Left lung (tissue), 14 donors: ENCODE measurements at places on chromosomes 3 and 15.

DNA sequence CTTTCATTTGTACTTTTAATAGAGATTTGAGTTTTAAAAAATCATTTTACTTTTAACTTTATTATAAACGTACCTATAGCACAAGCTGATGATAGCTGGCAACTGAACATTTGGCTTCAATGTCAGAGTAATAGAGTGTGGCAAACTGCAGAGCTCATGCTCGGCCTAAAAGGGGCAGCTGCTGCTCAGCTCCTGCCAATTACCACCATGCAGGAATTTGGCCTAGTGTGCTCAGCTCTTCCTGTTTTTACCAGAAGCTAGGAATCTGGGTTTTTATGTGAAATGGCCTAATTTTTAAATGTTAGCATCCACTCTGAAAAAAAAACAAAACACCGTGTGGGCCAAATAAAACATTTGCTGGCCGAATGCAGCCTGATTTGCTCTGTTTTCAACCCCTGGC is 1.8 kb downstream of the IFT122 start:
- H3K4me3 ChIP-seq = no peak overlapping the region
- peaks cover 76% of the 10 kb centered on the region for H3K4me1 ChIP-seq
- H3K27ac ChIP-seq = peak overlapping the region; percentile 93
- no peak for DNase-seq

- H3K4me3 ChIP-seq = no peak overlapping the region
- no peaks in the 10 kb centered on the region for H3K36me3 ChIP-seq
- DNase-seq = no peak
- H3K4me1 ChIP-seq = no peaks in the 10 kb centered on the region
- H3K27me3 ChIP-seq = no peaks in the 10 kb centered on the region
Measured at GRCh38 chr3:50491023-50491422, 12.4 kb downstream of the CACNA2D2 start.

DNA sequence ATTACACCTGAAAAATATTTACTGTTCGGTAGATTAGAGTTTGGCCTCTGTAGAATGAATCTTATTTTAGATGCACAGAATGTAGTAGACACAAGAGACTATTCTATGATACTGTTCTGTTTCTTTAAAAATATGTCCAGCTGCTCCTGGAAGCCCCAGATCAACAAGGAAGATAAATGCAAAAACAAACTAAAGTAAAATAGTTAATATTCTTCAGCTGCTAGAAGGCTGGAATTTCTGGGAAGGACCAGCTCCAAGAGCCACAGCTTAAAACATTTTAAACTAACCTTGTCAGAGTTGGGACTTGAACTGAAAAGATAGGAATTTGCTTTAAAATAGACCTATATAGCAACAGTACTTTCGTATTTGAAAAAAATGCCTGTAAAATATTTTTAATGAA is 277.9 kb downstream of the PTPRG start:
- H3K4me3 ChIP-seq = no peak overlapping the region
- H3K36me3 ChIP-seq = no peaks in the 10 kb centered on the region
- H3K4me1 ChIP-seq = peaks cover 15% of the 10 kb centered on the region
- H3K27ac ChIP-seq = no peak overlapping the region
- no peak for DNase-seq

GRCh38 chr15:60399931-60400330 is 2.1 kb upstream of the ANXA2 start:
- H3K27me3 ChIP-seq = no peaks in the 10 kb centered on the region
- H3K36me3 ChIP-seq = peaks cover 13% of the 10 kb centered on the region
- no peak overlapping the region for H3K4me3 ChIP-seq
- no peak for DNase-seq
- H3K4me1 ChIP-seq = peaks cover 24% of the 10 kb centered on the region

DNA sequence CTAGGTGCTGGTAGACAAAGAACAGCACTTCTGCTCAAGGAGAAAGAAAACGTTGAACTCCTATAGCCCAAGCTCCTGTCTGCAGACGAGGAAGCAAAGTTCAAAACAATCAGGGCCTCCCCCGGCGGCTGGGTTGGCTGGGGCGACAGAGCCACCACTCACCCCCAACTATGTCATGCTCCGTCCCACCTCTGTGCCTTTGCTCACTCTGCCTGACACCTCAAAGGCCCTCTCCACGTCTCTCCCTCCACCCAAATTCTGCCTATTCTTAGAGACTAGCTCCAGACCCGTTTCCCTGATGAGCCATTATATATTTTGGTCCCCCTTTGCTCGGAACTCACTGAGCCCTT is 304.3 kb downstream of the TLE3 start:
- no peak overlapping the region for H3K27ac ChIP-seq
- no peaks in the 10 kb centered on the region for H3K27me3 ChIP-seq
- no peak for DNase-seq
- H3K36me3 ChIP-seq = no peaks in the 10 kb centered on the region
- H3K4me1 ChIP-seq = peaks cover 9% of the 10 kb centered on the region

GRCh38 chr15:74390647-74391288 is 23.3 kb upstream of the CYP11A1 start:
- no peak for DNase-seq
- peak overlapping the region; percentile 45 for H3K27ac ChIP-seq
- H3K27me3 ChIP-seq = no peaks in the 10 kb centered on the region
- H3K4me1 ChIP-seq = no peaks in the 10 kb centered on the region

DNA sequence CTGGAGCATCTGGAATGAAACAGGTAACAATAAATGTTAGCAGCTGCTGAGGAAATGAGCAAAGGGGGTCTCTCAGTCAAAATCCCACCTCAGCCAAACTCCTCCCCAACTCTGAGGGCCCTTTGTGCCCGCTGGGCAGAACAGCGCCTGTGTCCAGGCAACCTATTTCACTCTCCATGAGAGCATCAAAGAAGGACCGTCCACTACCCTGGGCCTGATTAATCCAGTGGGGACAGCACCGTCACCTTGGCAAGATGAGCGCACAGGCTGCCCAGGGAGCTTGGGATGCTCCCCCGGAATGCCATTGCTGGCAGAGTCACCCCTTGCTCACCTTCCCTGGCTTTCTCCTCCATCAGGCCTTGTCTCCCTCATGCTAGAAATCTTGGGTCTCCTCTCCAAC is 97.4 kb upstream of the HACD2 start:
- peaks cover 7% of the 10 kb centered on the region for H3K4me1 ChIP-seq
- no peak overlapping the region for H3K4me3 ChIP-seq
- peaks cover 6% of the 10 kb centered on the region for H3K36me3 ChIP-seq
- peak overlapping the region; percentile 8 for H3K27ac ChIP-seq

- no peak overlapping the region for H3K27ac ChIP-seq
- no peaks in the 10 kb centered on the region for H3K36me3 ChIP-seq
- no peak for DNase-seq
Measured at GRCh38 chr15:88571852-88572259, 25.4 kb upstream of the DET1 start.

DNA sequence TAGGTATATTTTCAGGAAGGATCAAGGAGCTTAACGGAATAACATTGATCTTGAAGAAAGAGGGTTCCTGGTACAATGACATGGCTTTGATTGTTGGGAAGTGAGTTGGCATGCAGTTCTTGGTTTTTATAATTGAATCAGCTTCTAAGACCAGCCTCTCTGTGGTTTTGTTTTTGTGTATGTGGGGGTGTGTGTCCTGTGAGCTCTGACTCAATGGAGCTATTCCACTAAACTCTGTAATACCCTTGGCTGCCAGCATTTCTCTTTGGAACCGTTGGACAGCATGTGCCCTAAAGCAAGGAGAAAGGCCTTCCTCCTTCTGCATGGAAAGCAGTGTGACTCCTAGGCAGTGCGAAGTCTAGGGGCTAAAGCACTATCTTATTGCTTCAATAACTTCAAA is 124.8 kb downstream of the EDEM1 start:
- DNase-seq = no peak
- H3K36me3 ChIP-seq = no peaks in the 10 kb centered on the region
- no peaks in the 10 kb centered on the region for H3K27me3 ChIP-seq
- no peaks in the 10 kb centered on the region for H3K4me1 ChIP-seq
- no peak overlapping the region for H3K4me3 ChIP-seq
